Frontal cortex (tissue), 4 donors: ENCODE measurements at places on chromosomes 12 and 14.

DNA sequence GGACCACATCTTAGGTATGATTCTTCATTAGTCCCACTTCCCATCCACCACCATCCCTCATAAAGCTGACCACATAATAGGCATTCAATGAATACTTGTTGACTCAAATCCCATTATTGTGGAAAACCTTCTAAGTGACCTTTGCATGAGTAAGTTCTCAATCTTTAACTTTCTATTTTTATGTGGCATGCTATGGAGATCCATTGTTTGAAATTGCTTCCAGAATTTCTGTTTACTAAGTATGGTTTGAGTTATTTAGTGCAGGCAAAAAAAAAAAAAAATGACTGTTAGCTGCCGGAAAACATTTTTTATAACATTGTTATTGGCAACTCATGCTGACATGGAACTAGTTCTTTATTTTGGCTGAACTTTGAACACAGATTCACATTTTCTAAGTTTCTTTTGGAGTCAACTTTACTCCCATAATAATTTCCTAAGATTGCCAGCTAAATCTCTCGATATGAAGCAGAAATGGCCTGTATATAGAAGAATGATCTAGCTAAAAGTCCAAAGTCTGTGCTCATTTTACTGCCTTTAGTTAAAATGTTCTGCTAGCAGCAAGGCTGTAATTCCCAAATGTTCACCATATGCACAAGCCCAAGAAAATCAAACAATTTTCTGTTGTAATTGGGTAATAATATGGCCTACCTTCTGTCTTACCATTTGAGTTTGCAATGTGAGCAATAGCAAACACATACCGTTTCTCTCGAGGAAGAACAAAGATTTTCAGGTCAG, 77.9 kb downstream of the PTGER2 start:
- DNase-seq = no peak

DNA sequence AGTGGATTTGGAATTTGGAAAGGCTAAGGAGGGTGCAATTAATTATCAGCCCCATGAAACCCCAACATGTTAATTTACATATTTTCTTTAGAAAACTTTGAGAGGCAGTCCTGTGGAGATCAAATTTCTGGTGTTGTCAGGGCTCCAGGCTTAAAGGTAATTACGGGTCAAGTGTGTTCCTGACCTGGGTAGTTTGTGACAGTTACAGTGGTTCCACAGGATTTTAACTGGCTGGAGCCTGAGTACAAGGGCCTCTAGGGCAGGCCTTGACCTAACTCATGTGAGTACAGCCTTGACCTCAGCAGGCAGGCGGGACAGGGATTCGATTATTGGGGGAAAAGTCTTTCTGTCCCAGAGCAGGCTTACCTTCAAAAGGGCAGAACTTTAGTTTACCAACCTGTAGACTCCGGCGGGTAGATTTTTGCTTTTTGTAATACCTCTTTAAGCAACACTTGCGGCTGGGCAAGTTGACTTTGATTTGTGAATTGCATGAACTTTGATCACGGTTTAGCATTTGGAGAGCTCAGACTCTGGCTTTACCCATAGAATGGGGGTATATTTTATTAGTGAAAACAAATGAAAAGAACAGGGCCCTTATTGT, 8.4 kb upstream of the PPTC7 start:
- DNase-seq = no peak

- DNase-seq = no peak
These were observed 41.6 kb upstream of the CSRP2 start for GRCh38 chr12:76920172-76921099.

GRCh38 chr14:69994002-69994401, 114.8 kb downstream of the SMOC1 start:
- DNase-seq = no peak

GRCh38 chr12:131121705-131122405, 168.1 kb downstream of the ADGRD1 start:
- no peak for DNase-seq

DNA sequence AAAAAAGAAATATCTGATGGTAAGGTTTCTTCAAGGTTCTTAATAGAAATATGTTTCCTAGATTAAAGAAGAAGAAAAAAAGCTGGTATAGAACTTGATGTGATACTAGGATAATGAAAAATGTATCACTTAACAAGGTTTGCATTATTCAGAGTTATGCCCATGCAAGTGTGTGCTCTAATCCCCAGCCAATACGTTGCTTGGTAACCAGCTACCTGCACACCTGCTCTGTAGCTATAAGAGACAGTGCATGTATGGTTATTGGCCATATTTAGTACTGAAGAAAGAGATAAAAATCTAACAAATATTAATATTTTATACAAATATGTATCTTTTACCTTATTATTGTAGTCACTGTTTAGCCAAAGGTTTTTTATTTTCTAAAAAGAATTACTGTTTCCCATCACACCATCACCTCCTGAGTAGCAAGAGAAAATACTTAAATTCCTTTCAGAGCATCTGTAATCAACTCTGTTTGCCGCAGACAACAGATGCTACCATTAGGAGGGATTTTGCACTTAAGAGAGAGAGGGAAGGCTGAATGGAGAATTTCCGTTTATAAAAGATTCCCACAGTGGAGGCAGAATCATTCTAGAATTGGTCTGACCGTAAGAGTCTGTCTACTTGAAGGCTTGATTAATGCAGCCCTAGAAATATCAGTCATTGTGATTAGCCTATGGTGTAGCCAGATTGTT, 115.6 kb downstream of the NEDD1 start:
- DNase-seq = no peak

- no peak for DNase-seq
These were observed 242.3 kb downstream of the ANO6 start for GRCh38 chr12:45458238-45458637.

DNA sequence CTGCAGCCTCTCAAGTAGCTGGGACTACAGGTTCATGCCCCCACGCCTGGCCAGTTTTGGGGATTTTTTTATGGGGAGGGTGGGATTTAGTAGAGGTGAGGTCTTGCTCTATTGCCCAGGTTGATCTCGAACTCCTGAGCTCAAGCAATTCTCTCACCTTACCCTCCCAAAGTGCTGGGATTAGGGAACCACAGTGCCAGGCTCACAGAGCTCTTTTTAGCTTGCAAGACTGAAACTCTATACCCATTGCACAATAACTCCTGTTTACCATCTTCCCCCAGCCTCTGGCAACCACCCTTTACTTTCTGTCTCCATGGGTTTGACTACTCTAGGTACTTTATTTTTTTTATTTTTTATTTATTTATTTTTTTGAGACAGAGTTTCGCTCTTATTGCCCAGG, 25.7 kb upstream of the CDK17 start:
- DNase-seq = no peak
